ENCODE measurements at places on chromosomes 12 and 14.

GRCh38 chr12:85253853-85254252, 26.2 kb upstream of the ALX1 start:
- peak; percentile 3 for DNase-seq

- no peak for DNase-seq
Observed at GRCh38 chr12:55633151-55633550, 3.5 kb upstream of the OR10P1 start.

- DNase-seq, result no peak
Observed at GRCh38 chr14:55867311-55867710, 250.9 kb upstream of the PELI2 start.

GRCh38 chr12:127680516-127680915, 586.5 kb upstream of the TMEM132C start:
- DNase-seq, result peak; percentile 28

- DNase-seq, result no peak
Observed at GRCh38 chr14:84027351-84027750, 1502.6 kb upstream of the FLRT2 start.

- peak; percentile 5 for DNase-seq
Observed at GRCh38 chr14:68969278-68970033, 9.6 kb downstream of the ACTN1 start.

- no peak for DNase-seq
Observed at GRCh38 chr14:81765651-81766275, 232.1 kb upstream of the SEL1L start.

DNA sequence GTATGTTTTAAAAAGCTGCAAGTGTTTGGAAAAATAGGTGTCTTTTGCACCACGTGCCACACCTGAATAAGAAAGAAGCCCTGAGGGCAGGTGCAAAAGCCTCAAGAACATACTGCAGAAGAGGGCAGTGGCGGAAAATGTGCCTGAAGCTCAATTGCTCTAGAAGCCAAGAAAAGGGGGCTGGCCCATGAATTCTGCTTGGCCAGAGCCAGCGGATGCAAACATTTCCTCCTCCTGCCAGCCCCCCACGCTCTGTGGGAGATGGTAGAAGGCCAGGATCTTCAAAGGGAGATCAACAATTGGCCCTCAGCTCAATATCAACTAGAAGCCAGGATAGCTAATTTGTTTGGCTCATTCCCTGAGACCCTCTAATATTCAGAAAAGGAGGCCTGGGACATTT, 80.3 kb upstream of the TMEM132D start:
- no peak for DNase-seq

- DNase-seq, result no peak
Observed at GRCh38 chr12:1929985-1930802, 11.7 kb upstream of the CACNA2D4 start.

Measured in choroid plexus epithelial cell (primary cell).